ENCODE measurements at places on chromosomes 16 and 17.

GRCh38 chr16:20051611-20052010, 22.1 kb downstream of the GPR139 start:
- no peak for DNase-seq

DNA sequence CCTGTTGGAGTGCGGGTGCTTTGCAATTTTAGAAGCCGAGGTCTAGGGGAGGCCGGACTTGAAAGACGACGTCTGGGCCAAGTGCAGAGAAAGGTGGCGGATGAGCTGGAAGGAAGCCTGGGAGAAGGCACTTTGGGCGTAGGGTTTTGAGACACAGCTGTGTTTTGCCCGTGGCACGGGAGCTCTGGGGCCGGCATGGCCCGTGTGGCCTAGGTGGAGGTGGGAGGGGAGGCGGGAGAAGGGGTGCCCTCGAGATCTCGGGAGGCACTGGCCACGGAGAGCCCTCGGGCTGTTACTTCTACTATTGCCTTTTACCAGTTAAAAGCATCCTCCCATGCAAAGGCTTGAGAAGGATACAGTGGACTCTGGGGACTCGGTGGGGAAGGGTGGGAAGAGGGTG, 161.9 kb downstream of the FOXL1 start:
- no peak for DNase-seq

- peak; percentile 95 for DNase-seq
Measured at GRCh38 chr16:2023092-2024031, 3.3 kb upstream of the NHERF2 start.

GRCh38 chr17:48843187-48843900, 12.5 kb downstream of the CALCOCO2 start:
- no peak for DNase-seq

DNA sequence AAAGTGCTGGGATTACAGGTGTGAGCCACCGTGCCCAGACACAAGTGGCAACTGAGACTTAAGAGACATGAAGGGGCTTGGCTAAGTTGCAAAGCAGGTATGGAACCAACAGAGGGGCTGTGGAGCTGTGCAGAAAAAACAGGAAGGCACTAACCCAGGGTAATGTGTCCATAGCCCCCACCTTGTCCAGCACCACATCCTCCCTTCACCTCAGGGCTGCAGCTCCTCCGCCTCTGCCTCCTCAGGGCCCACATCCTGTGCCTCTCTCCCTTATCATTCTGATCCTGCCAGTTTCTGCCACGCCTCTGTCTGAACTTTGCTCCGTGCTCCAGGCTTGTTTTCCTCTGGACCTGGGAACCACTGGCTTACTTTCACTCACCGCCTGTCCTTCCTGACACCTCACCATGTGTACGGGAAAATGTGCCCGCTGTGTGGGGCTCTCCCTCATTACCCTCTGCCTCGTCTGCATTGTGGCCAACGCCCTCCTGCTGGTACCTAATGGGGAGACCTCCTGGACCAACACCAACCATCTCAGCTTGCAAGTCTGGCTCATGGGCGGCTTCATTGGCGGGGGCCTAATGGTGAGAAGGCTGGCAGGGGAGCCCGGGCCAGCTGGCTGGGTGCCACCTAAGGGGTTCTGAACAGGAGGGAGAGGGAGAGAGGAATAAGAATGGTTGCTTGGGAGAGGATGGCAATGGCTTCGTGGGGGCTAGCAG, at the start of gene TM4SF5:
TSS of gene TM4SF5 (plus strand) at position 368 of the 716 bp plus-strand sequence. CDS start at position 405, 37 bp downstream.
- DNase-seq: no peak

- DNase-seq: peak; percentile 95
Measured at GRCh38 chr17:10114931-10115535, 83.4 kb downstream of the GAS7 start.

DNA sequence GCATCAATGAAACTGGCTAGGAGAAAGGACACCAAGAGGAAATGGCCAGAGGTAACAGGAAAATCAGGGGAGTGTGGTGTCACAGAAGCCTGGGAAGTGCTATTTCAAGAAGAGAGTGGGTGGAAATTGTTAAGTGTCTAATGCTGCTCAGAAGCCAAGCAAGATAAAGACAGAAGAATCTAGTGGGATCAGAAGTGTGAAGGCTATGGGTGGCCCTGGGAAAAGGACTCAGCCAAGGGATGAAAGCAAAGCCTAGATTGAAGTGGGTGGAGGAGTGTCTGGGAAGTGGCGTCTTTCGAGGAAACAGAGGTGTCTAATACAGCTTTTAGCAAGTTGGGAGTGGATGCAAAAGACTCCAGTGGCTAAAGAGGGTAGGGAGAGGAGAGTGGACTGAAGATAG, 13.4 kb downstream of the PDZD9 start:
- no peak for DNase-seq

DNA sequence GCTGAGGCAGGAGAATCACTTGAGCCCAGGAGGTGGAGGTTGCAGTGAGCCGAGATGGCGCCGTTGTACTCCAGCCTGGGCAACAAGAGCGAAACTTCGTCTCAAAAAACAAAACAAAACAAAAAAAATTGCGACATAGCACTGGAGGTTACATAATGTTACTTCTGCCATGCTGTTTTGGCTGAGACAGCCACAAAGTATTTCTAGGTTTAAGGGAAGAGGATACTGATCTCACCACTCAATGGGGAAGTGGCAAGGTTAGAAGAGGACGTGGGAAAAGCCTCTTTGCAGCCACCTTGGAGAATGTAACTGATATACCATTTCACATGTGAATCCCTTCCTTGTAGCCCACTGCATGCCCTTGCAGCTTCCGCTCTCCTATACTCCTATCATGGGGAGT, 131.2 kb upstream of the NLRP1 start:
- no peak for DNase-seq

GRCh38 chr16:21197112-21197511, 14.3 kb downstream of the ZP2 start:
- no peak for DNase-seq

DNA sequence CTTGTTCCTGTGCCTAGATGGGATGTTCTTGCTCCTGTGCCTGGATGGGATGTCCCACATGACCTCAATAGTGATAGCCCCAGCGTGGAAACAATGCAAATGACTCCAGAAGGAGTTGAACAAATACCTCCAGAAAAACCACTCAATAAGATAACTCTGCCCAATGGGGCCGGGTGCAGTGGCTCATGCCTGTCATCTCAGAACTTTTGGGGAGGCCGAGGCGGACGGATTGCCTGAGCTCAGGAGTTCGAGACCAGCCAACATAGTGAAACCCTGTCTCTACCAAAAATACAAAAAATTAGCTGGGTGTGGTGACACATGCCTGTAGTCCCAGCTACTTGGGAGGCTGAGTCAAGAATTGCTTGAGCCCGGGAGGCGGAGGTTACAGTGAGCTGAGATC, 15.2 kb upstream of the LITAF start:
- no peak for DNase-seq

- DNase-seq: no peak
Measured at GRCh38 chr16:69620573-69620972, 54.8 kb downstream of the NFAT5 start.

- DNase-seq: no peak
Measured at GRCh38 chr17:82366749-82367148, 4.8 kb upstream of the UTS2R start.

GRCh38 chr16:35735403-35736251, 2276.2 kb downstream of the TP53TG3F start:
- no peak for DNase-seq

DNA sequence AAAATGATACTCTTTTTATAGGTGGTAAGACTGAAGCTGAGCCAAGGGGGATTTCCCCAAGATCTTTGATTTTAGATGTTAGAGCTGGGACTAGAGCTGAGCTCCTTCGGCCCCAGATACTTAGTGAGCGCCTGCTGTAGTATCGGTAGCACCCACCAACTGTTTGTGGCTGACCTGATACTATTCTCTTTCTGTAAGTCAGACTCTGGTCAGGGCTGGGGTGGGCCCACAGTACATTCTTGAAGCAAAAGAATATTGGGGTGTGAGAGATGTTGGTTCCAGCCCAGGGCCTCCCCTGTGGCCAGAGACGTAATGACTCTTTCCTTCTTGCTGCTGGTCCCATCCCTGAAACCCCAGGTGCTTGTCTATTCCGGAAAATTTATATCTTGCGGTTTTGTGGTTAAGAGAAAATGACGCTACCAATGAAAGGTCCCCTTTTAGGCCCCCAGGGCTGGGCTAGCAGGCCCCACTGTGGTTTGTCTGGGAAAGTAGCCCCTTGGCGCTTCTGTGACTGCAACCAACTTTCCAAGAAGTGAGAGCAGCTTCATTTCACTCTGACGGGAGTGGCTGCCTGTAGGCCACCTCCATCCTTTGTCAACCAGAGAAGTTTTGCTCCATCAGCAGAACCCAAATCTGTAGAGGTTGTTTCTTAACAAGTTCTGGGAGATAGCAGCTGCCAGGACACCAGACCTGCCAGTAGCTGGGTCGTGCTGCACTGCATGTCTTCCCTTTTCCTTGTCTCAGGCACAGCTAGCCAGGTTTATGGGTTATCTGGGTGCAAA, 86.4 kb upstream of the LGALS9 start:
- peak; percentile 52 for DNase-seq

DNA sequence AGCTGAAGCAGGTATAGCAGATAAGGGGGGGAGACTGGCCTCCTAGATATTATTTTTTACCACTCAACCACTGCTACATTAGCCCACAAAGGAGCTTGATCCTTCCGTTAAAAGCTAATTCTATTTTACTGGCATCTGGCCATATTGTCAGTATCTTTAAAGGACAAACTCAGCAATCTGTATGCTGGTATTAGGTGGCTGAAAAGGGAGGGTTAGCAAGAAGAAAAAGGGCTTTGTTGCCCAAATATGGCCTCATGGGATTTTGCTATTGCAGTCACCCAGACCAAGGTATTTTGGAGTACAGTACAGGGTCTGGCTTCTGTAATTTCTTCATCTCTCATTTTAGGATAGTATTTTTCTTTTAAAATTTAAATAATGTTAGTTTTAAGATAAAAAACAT, 14.4 kb downstream of the RFWD3 start:
- DNase-seq: no peak

DNA sequence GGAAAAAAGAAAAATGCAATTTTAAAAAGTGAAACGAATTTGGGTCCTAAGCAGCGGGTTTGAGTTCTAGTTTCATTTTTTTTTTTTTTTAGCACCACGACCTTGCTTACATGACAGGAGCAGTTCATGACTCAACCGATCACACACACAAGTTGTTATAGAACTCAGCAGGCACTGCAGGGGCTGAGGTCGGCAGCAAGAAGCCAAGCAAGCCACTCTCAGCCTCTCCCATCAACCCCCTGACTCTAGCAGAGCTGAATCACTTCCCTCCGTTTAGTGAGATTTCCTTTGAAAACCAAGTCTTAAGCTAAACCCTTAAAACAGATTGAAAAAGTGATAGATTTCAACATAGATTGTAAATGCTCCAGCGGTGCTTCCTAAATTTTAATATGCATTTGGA, 520.8 kb downstream of the HAPSTR1 start:
- DNase-seq: no peak

GRCh38 chr16:65212240-65212639, 90.4 kb upstream of the CDH11 start:
- no peak for DNase-seq

GRCh38 chr16:4612977-4613635, 1.6 kb downstream of the UBALD1 start:
- no peak for DNase-seq

DNA sequence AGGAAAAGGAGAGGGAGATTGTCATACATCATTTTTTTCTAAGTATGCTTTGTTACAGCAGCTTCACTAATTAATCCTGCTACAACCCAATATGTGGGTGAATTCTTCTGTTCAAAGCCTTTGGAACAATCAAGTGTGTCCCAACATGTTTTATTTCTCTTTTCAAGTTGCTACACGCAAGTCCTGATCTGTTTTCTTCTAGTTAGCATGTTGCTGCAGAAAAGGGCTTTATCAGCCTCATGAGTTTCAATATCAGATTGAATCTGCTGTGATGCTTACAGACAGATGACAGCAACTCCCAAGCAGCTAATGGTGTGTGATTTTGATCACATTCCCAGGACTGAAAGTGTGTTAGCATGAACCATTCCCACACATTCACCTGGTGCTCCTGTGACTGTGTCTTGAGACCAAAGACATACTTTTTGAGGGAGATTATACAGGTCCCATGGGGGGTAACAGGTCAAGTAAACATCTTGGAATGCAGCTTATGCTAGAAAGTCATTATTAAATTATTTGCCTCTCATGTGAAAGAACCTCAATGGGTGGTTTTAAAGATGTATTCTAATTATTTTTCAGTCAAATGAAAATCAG, 96.9 kb upstream of the KCNJ16 start:
- DNase-seq: no peak

- DNase-seq: no peak
Measured at GRCh38 chr17:29156781-29157180, 23.4 kb downstream of the MYO18A start.

DNA sequence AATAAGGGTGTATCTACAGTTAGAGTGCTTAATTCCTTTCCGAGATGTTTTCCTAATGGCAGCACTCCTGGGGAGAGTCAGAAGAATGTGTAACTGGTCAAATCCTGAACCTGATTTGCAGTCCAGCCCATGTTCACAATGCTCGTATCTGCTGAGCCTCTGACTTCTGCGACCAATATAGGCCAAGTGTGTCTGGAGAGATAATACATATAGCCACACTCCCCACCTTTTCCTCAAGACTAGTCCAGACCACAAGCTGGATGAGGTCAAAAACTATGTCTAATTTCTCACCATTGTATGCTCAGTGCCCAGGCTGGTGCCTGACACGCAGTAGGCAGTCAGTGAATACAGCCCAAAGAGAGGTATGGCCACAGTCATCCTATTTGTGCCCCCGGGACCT, 58.0 kb downstream of the XYLT1 start:
- no peak for DNase-seq

DNA sequence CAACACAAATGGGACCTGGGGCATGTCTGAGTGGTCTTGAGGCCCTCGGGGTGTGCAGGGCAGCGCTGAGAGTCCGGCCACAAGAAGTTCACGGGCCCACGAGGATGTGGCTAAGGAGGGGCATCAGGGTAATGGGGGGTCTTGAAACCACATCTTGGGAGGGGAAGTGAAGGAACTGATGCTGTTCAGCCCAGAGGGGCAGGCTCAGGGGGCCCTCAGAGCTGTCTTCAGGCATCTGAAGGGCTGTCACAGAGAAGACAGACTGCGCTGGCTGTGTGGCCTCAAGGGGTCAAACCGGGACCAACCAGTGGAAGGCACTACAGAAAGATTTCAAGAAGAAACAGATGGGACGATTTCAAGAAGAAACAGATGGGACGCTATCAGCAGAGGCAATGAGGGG, 45.1 kb downstream of the ZNF423 start:
- DNase-seq: no peak

DNA sequence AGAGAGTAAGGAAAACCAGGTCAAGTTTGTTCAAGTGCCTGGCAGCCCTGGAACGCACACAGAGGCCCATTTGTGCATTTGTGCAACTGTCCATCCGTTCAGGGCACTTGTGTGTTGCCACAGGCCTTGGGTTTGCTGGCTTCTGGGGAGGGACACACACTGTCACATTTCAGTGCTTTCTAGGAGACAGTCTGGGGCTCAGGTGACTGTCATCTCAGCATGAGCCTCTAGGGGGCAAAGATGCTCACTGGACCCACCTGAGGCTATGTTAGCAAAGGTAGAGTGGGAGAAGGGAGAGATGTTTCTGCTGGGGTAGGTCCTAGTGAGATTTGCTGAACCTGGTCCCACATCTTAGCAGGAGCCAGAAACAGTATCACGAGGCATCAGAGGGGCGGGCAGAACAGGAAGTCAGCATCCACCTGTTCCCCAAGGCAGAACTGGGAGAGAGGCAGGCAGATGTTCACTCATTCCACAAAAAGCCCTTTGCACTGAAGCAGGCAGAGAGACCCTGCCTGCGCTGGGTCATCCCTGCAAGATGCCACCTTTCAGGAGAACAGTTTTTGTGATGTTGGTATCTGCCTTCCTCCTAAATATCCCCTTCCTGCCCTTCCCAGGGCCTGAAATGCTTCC, 48.5 kb downstream of the RAI1 start:
- DNase-seq: no peak

GRCh38 chr17:72171703-72172667, 51.2 kb downstream of the SOX9 start:
- peak; percentile 55 for DNase-seq

Measured in right hindlimb (tissue), 1 donor.